ENCODE measurements at places on chromosomes 6 and 20. TPM values are rescaled to one million over a fixed set of nuclear protein-coding genes. Genes with fewer than 3 reads are reported as not detected.

DNA sequence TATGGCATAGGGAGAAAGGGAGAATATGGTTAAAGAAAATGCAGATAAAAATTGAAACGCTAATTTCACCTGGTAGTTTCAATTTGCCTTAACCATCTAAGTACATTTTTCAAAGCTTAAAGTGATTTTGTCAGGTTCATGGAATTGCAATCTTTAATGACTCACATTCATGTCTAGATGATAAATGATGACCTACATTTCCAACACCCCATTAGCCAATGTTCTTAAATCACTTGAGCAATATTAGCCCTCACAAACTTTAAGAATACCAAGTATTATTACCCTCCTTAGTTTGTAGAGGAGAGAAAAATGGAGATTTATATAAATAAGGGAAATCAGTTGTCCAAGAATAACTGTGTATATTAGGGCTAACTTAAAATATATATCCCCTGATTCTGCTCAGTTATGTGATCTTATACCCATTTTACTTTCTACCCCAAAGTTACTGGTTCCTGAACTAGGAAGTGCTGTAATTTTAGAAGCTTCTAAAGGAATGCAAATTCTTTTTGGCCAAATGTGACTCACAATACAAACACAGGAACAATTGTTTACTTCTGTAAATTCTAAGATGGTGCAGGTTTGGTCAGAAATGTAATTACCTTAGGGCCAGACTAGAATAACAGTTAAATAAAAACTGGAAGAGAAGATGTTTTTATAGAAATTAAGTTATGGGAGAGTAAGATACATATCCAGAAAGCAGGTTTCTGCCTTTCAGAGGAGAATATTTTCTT lies 34.5 kb downstream of the TPBG start:
- DNase-seq: no peak
- H3K4me3 ChIP-seq: no peak overlapping the region
- H3K27me3 ChIP-seq: no peaks in the 10 kb centered on the region
- no peaks in the 10 kb centered on the region for H3K36me3 ChIP-seq
- H3K27ac ChIP-seq: no peak overlapping the region

GRCh38 chr20:44494266-44494665 lies 18.6 kb downstream of the TTPAL start:
- peaks cover 11% of the 10 kb centered on the region for H3K36me3 ChIP-seq
- H3K27me3 ChIP-seq: no peaks in the 10 kb centered on the region
- H3K4me1 ChIP-seq: no peaks in the 10 kb centered on the region
- DNase-seq: no peak
- H3K4me3 ChIP-seq: no peak overlapping the region

- H3K4me1 ChIP-seq: no peaks in the 10 kb centered on the region
- no peak overlapping the region for H3K27ac ChIP-seq
- no peak for DNase-seq
Measured at GRCh38 chr6:34447910-34448309, 18.0 kb upstream of the PACSIN1 start.

DNA sequence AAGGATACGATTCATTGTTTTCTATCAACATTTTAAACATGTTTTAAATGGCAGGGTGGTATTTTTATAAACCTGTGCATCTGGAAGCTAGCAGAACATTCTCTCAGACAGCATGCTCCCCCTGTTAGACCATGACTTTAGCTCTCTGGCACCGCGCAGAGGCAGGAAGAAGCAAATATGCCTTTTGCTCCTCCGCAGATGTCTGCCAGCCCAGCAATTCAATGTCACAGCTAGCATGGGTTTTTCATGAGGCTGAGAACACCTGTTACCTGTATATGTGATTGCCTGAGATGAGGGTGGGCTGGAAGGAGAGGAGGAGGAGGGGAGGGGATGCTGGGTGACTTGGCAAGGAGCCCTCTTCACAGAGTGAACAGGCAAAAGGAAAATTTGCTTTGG lies 6.7 kb downstream of the MTCH1 start:
- H3K27me3 ChIP-seq: no peaks in the 10 kb centered on the region
- no peak overlapping the region for H3K4me3 ChIP-seq
- DNase-seq: peak; percentile 50
- peaks cover 11% of the 10 kb centered on the region for H3K4me1 ChIP-seq

DNA sequence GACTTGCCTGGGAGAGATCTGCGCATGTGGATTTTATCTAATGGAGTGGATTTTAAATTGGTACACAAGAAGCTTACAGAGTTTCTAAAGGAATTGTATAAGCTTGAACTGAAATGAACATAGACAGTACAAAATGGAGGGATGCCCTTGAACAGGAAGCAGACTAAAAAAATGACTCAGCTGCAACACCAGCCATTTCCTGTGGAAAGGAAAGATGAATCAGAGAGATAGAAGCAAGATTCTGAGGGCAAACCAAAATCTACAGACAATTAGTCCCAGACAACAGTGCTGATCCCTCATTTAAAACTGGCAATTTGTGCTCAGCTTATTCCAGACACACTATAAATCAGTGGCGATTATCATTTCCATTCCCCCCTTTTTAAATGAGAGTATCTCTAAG lies 114.6 kb upstream of the TCF21 start:
- no peak overlapping the region for H3K4me3 ChIP-seq
- H3K4me1 ChIP-seq: no peaks in the 10 kb centered on the region
- H3K27ac ChIP-seq: no peak overlapping the region
- H3K36me3 ChIP-seq: no peaks in the 10 kb centered on the region
- DNase-seq: no peak

Gene FOXS1
- not detected for total RNA-seq

Gene FAM209B
- total RNA-seq: 2.3 TPM

Data from T-cell (primary cell).